ENCODE measurements at places on chromosomes 4 and X. TPM values are rescaled to one million over a fixed set of nuclear protein-coding genes. Genes with fewer than 3 reads are reported as not detected.

- DNase-seq = no peak
Observed at GRCh38 chr4:187183826-187184225, 460.2 kb upstream of the FAT1 start.

Gene CORIN
- polyA plus RNA-seq = 1.4 TPM

- no peak for DNase-seq
Observed at GRCh38 chr4:48767055-48767929, 12.8 kb downstream of the FRYL start.

Gene FGFBP2
- 0.27 TPM for polyA plus RNA-seq

- DNase-seq = no peak
Observed at GRCh38 chrX:132940727-132941327, 17.6 kb downstream of the HS6ST2 start.

Gene ARHGAP6
- polyA plus RNA-seq = 9.3 TPM

Gene MECP2
- 21.2 TPM for polyA plus RNA-seq

GRCh38 chr4:85431156-85431555, 43.8 kb upstream of the ARHGAP24 start:
- DNase-seq = no peak

Gene POU3F4
- not detected for polyA plus RNA-seq

GRCh38 chr4:47974566-47974965, 41.9 kb downstream of the CNGA1 start:
- no peak for DNase-seq

GRCh38 chr4:71711985-71712348, 71.9 kb downstream of the GC start:
- no peak for DNase-seq

DNA sequence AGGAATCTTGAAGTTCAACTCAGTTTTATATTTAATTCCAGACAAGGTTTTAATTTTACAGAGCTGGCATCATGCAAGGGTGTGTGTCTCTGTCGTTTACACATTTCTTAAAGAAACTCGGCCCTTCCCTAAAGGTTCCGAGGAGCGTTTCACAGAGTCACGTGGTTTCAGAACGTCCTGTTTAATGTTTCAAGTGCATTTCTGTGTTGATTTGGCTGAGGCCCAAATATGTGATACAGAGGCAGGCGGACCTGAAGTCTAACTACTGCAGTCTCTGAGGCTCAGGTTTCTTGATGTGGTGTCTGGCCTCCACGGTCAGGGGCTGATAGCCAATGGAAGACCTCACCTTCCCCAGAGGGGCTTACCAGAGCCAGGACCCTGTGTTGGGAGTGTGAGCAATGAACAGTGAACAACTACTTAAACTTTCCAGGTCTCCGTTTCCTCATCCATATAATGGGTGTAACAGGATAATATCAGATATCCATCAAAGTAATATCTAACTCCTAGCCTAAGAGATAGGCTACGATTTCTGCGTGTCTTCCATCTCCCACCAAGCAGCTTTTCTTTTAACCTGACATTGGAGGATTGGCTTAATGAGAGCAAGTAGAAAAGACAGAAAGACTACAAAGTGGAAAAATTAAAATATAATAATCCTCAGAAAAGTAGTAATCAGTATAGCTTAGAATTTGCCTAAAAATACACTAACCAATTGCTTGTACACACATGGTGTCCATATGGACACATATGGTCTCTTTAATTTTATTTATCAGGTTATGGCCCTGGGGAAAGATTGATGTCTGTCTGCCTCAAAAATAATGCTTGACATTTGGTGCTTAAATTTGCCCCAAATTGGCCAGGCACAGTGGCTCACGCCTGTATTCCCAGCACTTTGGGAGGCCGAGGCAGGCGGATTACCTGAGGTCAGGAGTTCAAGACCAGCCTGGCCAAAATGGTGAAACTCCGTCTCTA, 50.0 kb upstream of the TRIM2 start:
- DNase-seq = no peak

Gene ENPP6
- 13.8 TPM for polyA plus RNA-seq

GRCh38 chr4:81429607-81430006, 42.1 kb downstream of the RASGEF1B start:
- DNase-seq = no peak

Gene MTMR1
- 23.2 TPM for polyA plus RNA-seq

DNA sequence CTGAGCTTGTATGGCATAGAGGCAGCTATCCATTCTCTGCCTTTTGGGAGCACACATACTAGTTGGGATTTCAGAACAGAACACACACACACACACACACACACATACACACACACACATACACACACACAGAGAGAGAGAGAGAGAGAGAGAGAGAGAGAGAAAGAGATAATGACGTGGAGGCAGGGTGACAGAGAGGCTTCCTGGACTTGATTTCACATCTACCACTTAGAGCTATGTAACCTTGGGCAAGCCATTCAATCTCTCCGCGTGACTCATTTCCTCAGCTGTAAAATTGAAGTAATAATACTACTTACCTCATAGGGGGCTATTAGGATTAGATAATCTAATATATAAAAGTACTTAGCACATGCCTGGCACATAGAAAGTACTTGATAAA, 12.3 kb upstream of the GRIA3 start:
- DNase-seq = no peak

- DNase-seq = no peak
Observed at GRCh38 chr4:43757147-43757546, 691.5 kb downstream of the KCTD8 start.

DNA sequence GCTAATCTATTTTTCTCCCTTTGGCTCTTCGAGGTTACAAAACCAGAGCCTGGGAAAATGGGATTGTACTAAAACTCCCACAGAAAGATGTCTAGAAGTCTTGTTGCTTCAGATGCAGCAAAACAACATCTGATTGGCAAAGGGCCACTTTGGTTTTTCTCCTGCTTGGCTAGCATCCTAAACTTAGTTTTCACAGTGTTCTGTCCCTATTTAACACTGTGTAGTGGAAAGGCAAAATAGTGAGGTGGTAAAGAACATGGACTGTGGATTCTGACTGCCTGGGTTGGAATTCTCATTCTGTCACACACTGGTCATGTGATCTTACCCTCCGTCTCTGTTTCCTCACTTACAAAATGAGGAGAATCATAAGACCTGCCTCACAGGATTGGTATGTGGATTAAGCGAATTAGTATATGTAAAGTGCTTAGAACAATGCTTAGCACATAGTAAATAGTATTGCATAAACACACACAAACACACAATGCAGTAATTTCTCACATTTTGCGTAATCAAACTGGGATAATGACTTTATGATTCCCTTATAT, 23.5 kb downstream of the TIGD2 start:
- peak; percentile 36 for DNase-seq

Gene CYTL1
- polyA plus RNA-seq = 6.4 TPM

Gene ESX1
- not detected for polyA plus RNA-seq

DNA sequence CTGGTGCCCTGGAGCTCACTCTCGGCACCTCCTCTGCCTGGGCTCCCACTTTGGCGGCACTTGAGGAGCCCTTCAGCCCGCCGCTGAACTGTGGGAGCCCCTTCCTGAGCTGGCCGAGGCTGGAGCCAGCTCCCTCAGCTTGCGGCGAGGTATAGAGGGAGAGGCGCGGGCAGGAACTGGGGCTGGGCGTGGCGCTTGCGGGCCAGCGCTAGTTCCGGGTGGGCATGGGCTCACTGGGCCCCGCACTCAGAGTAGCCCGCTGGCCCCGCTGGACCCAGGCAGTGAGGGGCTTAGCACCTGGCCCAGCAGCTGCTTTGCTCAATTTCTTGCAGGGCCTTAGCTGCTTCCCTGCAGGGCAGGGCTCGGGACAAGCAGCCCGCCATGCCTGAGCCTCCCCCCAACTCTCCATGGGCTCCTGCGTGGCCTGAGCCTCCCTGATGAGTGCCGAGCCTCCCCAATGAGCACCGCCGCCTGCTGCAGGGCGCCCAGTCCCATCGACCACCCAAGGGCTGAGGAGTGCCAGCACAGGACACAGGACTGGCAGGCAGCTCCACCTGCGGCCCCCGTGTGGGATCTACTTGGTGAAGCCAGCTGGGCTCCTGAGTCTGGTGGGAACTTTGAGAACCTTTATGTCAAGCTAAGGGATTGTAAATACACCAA, 26.7 kb upstream of the FAM90A26 start:
- DNase-seq = no peak

DNA sequence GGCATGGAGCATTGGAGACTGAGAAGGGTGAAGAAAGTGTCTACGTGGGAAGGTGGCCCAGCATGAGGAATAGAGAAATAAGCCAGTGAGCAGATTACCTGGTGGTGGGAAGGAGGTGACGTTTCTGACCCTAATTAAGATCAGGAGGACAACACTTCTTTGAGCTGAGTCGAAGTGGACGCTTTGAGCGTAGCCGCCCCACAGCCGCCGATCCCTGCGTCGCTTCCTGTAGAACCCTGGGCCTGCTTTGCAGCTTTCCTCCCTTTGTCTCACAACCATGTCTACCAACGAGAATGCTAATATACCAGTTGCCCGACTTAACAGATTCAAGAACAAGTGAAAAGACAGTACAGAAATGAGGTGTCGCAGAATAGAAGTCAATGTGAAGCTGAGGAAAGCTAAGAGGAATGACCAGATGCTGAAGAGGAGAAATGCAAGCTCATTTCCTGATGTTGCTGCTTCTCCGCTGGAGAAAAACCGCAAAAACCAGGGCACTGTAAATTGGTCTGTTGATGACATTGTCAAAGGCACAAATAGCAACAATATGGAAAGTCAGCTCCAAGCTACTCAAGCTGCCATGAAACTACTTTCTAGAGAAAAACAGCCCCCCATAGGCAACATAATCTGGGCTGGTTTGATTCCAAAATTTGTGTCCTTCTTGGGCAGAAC, 6.4 kb upstream of the ANTXR2 start:
- no peak for DNase-seq

DNA sequence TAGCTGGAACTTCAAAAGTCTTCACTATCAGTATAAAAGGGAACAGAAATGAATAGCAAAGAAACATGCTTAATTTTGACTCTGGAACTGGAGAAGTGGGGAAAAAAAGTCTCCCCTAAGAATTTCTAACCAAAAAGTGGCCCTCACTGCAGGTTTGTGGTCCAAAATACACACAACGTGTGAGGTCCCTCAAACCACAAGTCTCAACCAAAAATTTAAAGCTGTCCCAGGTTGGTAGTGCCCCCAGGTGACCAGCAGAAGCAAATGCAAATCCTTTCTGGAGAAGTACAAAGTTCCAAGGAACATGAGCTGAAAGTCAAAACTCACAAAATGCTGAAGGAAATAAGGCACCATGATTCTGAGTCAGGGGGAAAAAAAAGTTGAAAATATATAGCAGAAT, 23.6 kb upstream of the VAMP7 start:
- DNase-seq = no peak

DNA sequence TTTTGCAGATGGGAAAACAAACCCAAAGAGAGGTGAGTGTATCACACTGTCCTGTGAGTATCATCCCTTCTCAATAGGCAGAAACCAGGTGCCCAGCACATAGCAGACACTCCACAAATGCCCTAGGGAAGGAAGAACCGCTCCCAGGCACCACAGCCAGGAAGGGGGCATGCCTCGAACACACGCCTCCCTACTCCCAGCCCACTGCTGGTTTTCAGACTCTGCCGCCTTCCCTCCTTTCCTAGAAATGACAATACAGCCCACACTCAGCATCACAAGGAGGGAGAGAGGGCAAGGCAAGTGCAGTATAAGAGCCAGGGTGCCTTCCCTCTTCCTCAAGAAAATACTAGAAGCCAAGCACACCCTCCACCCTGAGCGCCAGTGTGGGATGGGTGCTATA, 16.2 kb downstream of the JAKMIP1 start:
- DNase-seq = no peak

DNA sequence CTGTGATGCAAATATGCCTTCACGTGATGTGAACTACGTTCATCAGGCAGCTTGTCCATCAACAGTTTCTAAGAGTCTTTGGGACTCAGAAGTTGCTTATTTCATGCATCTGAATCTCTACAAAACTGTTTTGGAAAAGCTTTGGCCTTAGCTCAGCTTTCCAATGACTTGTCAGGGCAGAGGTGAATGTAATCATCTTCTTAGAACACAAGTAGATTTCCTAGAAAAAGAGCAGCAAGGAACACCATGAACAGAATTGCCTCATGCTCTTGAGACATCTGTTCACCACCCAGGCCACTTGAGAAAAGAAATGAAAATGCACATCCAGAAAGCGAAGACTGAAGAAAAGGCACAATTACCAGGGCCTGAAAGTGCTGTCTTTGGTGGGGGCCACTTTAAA, 105.8 kb upstream of the PDHA1 start:
- DNase-seq = no peak

DNA sequence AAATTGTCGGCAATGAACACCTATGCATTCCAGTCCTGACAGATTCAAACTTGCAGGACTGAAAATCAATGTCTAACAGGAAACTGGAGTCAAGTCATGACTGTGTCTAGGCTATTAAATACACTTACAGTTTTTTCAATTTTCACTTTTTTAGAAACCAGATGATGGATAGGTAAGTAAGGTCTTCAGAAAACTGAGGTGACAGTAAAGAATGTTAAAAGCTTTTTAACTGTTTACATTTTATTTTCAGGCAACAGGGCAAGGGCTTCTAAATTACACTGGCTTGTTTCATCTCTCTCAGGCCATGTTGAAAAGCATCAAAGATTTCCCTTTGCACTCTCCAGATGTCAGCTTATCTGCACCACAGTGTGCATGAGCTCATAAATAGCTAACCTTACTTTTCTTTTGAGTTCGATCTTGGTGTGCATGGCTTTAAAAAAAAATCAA, 65.2 kb downstream of the SEC24D start:
- no peak for DNase-seq

DNA sequence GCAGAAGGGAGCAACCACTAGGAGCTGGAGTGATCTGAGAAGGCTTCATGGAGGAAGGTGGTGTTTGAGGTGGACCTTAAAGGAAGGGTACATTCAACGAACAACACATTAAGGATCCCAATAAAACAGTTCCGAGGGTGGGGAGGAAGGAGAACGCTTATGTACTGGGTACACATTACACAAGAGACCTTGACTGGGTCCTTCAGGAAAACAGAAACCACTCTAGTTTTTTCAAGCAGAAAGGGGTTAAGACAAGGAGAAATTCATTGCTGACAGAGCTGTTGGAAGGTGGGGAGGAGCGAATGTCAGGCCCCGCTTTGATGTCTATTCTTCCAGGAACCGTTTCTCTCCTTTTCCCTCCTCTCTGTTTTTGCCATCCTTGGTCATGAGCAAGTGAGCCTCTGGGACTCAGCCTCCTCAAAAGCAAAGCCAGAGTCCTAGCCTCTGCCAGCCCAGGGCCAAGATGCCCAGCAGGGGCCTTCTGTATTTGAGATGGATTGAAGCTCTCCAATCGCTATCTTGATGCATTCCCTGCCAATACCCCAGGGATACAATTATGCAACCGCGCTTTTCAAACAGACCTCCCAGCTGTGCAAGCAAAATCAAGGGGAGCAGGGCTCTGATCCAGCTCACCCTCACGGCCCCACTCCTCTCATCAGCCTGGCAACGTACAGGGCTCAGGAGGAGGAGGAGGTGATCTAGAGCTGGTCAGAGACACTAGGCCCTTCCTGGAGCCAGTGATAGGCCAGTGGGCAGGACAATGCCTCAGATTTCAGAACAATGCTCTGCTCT, 48.4 kb downstream of the ZBTB49 start:
- no peak for DNase-seq

Gene CAPN6
- 557 TPM for polyA plus RNA-seq

GRCh38 chr4:52059372-52059771, 8.3 kb downstream of the SPATA18 start:
- DNase-seq = no peak

Gene FSTL5
- polyA plus RNA-seq = 2.6 TPM

- no peak for DNase-seq
Observed at GRCh38 chr4:183411291-183411861, 33.1 kb upstream of the CDKN2AIP start.
